ENCODE measurements at places on chromosomes 3 and 15. TPM values are rescaled to one million over a fixed set of nuclear protein-coding genes. Genes with fewer than 3 reads are reported as not detected.

The EXD1 gene
- total RNA-seq = 0.15 TPM

The XRN1 gene
- 29.9 TPM for total RNA-seq

The GP5 gene
- total RNA-seq = 0.05 TPM

The KCNAB1 gene
- total RNA-seq = not detected

The MASP1 gene
- not detected for total RNA-seq

The SLC24A5 gene
- total RNA-seq = not detected

The CCR2 gene
- total RNA-seq = not detected

The CAND2 gene
- 0.13 TPM for total RNA-seq

The KIF15 gene
- 12.2 TPM for total RNA-seq

The SLC12A8 gene
- total RNA-seq = 7.0 TPM

The SPINK8 gene
- total RNA-seq = not detected

The KLHL6 gene
- total RNA-seq = 0.03 TPM

The MST1R gene
- 27.5 TPM for total RNA-seq

The PLSCR5 gene
- total RNA-seq = not detected

The LNP1 gene
- 1.8 TPM for total RNA-seq

The NR2E3 gene
- total RNA-seq = 0.98 TPM

The PLIN1 gene
- 0.44 TPM for total RNA-seq

The FBXW12 gene
- total RNA-seq = not detected

The CCR3 gene
- not detected for total RNA-seq

The PIF1 gene
- total RNA-seq = 38.6 TPM

The MOBP gene
- total RNA-seq = not detected

The GPR149 gene
- not detected for total RNA-seq

The MYL3 gene
- not detected for total RNA-seq

The MORC1 gene
- total RNA-seq = not detected

The ACTC1 gene
- total RNA-seq = not detected

The TAGLN3 gene
- not detected for total RNA-seq

The LRRIQ4 gene
- not detected for total RNA-seq

The DPPA2 gene
- not detected for total RNA-seq

The CDC25A gene
- 12.8 TPM for total RNA-seq

The CIDEC gene
- total RNA-seq = not detected

The NCBP2 gene
- 122 TPM for total RNA-seq

The THSD4 gene
- total RNA-seq = 65.4 TPM

The TRAK1 gene
- 38.4 TPM for total RNA-seq

The TMEM158 gene
- total RNA-seq = 7.3 TPM

The UCN2 gene
- 1.8 TPM for total RNA-seq

The MYH15 gene
- 1.2 TPM for total RNA-seq

The ZMYND10 gene
- total RNA-seq = 3.6 TPM

The KBTBD8 gene
- total RNA-seq = 0.98 TPM

The MEX3B gene
- total RNA-seq = 8.5 TPM
